Pons (tissue), 1 donor: ENCODE measurements at places on chromosomes 2 and 18.
A peak's percentile ranks its signal among the peaks of the same experiment; 100 is the strongest.

GRCh38 chr2:197071213-197071612, 144.7 kb upstream of the PGAP1 start:
- DNase-seq = no peak

DNA sequence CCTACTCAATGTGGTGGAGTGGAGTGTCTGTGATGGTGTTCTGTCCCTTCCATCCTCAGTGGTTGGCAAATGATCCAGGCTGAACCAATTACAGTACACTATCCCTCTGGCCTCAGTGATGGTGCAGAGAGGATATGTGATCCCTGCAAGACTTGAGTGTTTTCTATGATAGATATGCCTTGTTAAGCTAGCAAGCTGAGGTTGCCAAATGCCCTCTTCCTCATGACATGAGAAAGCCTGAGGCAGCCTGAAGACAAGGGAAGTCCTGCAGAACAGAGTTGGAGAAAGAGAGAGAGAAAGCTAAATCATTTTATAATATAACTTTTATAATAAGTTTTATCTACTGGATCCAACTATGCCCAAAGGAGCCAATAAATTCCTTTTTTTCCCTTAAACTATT, 41.6 kb upstream of the GORASP2 start:
- DNase-seq = no peak

DNA sequence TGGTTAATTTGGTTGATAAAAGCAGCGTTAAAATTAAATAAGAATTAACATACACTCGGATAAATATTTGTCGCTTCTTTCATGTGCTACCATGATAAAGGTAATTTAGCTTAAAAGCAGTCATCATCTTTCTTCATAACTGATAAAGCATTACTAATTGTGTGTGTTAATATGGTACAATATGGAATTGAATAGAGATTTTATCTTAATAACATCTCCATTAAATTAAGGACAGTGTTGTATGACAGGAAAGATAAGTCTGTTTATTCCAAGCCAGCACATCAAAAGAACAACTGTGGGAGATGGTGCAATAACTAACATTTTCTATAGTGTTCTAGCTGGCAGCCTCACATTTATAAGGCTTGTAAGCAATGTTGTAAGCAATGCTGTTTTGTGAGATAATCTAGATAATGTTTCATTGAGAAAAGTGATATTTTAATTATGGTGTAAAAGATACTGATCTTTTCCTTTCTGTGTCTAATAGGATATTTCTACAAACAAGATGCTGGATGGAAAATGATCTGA, 64.4 kb upstream of the AFF3 start:
- DNase-seq = no peak

GRCh38 chr2:15298770-15299169, 262.4 kb downstream of the NBAS start:
- DNase-seq = no peak

- no peak for DNase-seq
These were observed 27.5 kb upstream of the GBX2 start for GRCh38 chr2:236195726-236196125.

GRCh38 chr18:50458796-50459195, 84.0 kb downstream of the SKA1 start:
- no peak for DNase-seq

DNA sequence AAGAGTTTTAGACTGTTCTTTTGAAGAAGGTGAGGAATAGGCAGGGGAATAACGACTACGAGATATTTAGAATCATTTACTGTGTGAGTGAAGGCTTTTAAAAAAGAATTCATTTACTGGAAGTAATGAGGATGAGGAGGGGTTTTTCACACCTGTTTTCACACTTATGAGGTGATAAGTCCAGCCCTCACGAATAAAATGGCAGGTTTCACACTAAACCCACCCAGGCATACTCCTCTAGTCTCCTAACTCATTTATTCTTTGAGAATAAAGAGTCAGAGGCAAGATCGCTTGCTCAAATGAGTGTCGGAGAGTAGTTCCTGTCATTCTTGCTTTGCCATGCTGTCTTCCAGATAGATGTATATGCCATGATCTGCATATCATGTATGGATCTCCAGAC, 79.0 kb upstream of the ZEB2 start:
- DNase-seq = no peak

DNA sequence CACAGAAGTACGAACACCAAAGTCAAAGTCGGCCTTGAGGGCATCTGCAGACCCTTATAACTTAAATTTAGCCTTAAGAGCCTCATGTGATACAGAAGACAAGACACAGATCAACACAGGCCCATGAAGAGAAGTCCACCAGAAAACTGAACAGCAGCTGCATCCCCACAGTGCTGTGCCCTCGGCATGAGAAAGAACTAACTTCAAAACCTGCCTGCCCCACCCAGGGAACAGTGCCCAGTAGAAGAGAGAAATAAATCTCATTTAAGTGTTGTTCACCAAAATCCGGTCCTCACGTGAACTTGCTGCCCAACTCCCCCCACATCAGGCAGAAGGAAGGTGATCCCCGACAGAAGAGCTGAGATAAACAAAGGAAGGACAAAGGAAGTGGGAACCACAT, 73.7 kb downstream of the PXDN start:
- no peak for DNase-seq

GRCh38 chr18:54718408-54718773, 109.9 kb upstream of the RAB27B start:
- DNase-seq = no peak

GRCh38 chr2:159010340-159010739, 41.9 kb downstream of the TANC1 start:
- no peak for DNase-seq

- no peak for DNase-seq
These were observed 230.9 kb downstream of the GCA start for GRCh38 chr2:162574615-162575452.

DNA sequence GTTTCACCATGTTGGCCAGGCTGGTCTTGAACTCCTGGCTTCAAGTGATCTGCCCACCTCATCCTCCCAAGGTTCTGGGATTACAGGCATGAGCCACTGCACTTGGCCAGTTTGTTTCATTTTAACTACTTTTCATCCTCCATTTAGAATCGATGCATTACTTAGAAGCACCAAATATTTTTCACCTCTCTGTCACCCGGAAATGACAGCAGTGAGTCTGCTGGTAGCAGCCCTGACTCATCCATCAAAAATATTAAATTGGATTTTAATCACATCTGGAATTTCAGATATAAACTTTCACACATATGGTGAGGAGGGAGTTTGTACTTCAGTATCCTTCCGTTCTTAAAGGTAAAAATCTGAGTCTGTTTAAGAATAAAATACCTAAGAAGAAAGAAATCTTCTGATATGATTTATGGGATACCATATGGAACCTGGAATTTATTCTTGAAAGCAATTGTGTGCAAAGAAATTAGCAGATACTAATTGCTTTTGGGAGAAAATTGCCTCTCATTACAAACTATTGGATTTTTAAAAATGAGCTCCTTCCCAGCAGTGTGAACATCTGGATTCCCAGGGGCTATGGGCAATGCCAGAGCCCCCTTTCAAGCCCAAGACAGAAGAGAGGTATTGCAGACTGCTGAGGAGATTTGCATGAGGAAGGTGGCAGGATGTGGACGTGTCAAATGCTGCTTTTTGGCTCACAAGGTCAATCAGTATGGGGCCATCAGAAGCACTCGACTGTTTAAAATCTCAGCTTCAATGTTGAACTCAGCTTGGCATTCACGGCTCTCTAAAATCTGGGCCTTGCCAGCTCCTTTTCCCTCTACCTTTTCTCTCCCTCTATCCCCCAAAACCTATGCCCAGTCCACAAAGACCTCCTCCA, 279.5 kb upstream of the SIX2 start:
- no peak for DNase-seq

- no peak for DNase-seq
These were observed 75.6 kb downstream of the CELF4 start for GRCh38 chr18:37489998-37490397.

DNA sequence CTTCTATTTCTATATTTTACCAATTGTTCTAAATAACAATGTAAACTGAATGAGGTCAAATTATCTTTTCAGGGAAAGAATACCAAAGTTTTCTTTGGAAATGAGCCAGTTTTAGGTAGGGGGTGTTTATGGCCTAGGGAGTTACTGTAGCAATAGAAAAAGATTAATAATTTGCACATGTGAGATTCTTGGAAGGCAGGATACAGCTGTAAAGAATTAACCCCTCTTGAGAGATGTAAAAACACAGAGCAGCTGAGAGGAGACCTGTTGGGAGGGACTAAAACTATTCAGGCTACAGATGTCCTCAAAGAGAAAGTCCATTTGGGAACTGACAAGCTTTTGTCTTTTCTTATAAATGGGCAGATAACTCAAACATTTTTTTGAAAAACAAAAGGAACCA, 182.2 kb downstream of the FIGN start:
- no peak for DNase-seq

DNA sequence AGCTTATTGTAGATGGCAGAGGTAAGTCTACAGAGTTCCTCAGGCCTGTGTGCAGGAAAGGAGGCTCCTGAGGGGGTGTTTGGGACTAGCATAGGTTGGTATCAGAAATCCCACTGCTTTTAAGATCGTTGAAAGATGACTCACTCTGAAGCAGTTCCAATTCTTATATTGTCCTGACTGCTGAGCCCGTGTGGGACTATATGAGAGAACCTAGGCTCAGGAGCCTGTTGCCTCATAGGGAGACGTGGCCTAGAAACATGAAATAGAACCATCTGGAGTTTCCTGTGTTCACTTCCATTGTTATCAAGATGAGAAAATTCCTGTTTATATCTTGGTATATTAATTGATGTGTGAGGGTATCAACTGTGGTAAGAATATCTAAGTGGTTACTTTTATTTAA, 5.7 kb downstream of the CCT7 start:
- DNase-seq = no peak

DNA sequence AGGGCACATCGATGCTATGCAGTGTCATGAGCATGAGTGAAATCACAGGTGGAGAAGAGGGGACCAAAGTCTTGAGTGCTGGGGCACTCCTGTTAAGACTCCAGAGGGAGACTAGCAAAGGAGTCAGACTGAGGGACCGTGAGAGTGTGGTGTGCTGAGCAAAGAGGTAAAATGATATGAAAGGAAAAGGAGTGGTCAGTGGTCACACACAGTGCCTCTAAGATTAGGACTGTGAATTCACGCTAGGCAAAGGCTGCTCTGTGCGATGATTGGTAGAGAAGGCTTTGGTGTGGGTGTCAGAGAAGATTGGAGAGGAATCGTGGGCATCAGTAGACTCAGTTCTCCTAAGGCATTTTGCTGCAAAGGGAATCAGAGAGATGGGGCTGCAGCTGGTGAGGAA, 12.8 kb downstream of the SOCS6 start:
- no peak for DNase-seq

DNA sequence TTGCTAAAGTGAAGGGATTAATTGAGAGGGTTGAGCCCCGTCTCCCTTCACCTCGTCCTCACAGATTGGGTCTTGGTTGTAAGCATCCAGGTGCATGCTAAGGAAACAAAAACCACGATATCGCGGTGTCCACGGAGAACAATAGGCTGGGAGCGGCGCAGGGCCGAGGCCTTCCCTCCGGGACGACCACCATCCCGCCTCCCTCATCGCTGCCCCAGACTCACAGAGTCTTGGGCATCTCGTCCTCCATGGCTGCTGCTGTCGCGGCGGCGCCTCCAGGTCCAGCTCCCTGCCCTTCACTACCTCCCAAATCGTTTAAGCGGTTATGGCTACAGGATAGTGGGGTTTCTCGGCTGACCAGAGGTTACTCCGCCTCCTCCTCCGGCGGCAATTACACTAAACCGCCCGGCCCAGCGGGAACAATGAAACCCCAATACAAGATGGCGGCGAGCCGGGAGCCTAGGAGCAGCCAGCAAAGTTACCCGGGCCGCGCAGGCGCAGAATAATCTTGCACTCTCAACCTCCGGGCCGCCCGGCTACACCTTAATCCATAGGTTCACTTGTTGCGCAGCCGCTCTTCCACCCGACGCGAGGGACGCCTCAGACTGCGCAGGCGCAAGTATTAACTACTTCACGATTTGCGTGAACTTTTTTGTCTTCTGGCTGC, at the start of gene TIA1:
Gene TIA1 (minus strand): TSS at position 448 of the 667 bp plus-strand sequence. CDS start 198 bp downstream, at position 250.
- peak; percentile 97 for DNase-seq

DNA sequence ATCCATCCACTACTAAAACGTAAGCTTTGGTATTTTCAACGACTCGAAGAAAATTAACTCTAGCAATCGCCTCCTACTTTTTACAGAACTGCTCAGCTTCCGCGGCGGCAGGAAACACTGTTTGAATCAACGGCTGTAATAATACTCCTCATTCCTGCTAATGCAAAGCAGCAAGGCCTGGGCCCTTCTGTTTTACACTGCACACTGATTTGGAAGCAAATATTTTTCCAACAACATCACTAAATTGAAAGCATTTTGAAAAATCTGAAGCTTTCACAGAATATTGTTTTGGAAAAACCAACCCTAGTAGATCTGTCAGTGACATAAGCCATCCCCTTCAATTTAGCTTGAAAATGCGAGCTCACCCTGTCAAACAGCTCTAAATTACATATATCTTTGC, 261.2 kb downstream of the TXNL1 start:
- no peak for DNase-seq

DNA sequence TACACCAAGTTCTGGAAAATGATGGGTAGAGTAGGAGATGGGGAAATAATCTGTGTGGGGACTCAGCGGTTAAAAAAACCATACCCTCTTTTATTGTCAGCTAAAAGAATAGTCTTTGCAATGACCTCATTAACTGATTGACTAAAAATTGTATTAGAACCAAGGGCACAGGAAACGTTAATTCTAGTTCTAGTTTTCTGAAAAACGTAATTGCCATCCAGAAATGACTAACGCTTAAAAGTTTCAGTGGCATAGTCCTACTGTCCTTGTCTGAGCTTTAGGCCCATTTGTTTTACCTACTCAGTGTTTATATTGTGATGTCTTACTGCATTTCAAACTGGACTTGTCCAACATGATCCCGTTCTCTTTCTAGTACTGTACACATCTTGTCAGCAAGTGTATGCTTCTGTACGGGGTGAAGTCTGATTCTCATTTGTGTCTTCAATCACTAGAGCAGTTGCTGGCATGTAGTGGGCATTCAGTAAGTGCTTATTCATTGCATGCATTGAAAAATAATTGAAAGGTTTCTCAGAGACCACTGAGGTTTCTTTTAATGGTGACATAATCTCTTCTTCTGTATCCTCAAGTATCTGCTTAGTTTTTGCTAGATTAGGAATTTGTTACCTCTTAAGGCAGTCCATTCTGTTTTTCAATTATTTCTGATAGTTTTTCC, 81.5 kb downstream of the ZNF407 start:
- DNase-seq = no peak

- no peak for DNase-seq
These were observed 169.2 kb downstream of the ETAA1 start for GRCh38 chr2:67566285-67566684.
